ENCODE measurements at places on chromosomes 7 and 10. TPM values are rescaled to one million over a fixed set of nuclear protein-coding genes. Genes with fewer than 3 reads are reported as not detected.

Gene TRPV5
- 0.15 TPM for total RNA-seq

Gene H2BK1
- not detected for total RNA-seq

Gene AKR1B15
- total RNA-seq: not detected

Gene ANKRD2
- not detected for total RNA-seq

Gene SAMD9L
- total RNA-seq: not detected

Gene TMEM213
- not detected for total RNA-seq

- DNase-seq: no peak
These were observed 44.0 kb downstream of the CCDC7 start for GRCh38 chr10:32489901-32490300.

DNA sequence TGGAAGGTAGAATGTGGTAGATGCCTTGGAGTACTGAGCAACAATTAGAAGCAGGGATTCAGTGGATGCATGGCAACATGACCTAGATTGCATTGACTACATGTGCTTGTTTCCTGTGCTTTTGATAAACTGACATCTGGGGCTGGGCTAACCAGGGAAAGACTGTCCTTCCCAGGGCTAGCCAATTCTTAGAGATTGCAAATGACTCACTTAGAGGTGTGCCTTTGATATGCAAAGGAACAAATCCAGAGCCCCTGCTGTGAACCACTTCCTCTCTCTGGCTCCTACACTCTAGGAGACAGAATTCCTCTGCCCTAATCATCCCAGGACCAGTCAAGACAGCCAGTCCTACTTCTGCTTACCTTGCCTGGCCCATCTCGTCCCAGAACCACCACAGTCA, 651.5 kb downstream of the LRMDA start:
- no peak for DNase-seq

DNA sequence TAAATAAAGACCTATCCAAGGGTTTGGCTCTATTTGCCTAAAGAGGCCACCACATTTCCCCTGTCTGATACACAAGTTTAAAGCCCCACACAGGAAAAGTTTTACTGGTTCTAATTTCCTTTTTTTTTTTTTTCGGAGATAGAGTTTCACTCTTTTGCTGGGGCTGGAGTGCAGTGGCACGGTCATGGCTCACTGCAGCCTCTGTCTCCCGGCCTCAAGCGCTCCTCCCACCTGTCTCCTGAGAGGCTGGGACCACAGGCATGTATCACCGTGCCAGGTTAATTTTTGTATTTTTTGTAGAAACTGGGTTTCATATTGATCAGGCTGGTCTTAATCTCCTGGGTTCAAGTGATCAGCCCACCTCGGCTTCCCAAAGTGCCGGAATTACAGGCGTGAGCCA, 53.3 kb upstream of the ASAH2 start:
- DNase-seq: no peak

DNA sequence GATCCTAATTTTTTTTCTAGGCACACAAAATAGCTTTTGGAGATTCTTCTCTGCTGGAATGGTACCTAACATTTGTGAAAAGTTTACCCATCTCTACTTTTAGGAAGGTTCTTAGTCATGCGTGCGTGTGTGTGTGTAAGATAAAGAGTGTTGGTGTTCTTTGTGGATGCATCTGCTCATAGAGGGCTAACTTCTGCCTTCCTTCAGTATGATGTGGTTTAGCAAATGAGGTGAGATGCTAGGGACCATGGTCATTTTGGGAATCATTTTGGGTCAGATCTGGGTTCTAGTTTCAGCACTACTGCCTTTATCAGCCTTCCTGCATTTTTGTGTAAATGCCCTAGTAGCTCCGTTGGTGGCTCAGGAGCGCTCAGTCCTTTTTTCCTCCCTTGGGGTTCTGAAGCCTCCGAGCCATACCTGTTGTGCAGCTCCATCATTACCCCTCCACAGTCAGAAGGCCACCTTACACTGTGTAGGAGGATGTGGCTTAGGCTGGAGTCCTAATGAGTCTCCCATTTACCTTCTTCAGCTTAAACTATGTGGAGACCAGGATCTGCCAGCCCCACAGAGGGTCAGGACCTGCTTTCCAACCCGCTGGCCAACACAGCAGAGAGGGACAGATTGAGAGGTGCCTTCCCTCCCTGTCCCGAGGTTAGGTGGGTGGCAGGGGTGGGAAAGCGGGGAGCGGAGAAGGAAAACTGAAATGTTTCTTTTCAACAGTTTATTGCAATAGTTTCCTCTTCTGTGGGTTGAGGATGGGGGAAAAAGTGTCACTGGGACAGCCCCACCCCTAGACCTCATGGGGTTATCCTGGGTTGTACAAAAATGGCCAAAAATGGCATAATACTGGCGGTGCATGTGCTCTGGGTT, 31.2 kb downstream of the TSPAN14 start:
- no peak for DNase-seq

DNA sequence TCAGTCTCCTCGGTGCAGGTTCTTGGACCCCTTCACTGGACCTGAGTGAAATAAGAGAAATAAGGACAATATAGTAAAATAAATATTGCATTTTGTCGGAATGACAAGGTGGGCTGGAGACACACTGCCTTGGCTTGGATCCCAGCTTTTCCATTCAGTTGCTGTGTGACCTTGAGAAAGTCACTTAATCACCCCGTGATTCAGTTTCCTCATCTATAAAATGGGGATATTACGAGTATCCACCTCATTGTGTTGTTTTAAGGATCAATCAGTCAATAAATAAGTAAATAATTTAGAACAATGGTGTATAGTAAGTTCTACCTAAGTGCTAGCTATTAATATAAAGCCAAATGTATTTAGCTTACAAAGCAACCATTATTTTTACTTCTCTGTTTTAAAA, 29.1 kb downstream of the HK1 start:
- no peak for DNase-seq

DNA sequence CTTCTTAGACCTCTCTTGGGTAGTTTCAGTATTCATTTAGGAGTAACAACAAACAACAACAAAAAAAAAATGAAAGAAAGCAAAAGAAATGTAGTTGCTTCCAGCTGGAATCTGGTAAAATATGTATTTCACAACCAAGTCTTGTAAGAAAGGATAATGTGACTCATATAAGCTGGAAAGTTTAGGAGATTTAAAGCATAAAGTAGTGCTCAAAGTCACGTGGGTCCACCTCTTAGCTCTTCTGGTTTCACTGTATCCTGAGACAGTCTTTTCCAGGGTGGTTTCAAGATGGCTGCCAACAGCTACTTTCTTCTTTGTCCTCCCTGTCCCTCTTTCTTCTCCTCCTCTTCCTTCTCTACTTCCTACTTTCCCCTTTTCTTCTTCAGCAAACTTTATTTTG, 69.5 kb upstream of the CDK13 start:
- DNase-seq: no peak

DNA sequence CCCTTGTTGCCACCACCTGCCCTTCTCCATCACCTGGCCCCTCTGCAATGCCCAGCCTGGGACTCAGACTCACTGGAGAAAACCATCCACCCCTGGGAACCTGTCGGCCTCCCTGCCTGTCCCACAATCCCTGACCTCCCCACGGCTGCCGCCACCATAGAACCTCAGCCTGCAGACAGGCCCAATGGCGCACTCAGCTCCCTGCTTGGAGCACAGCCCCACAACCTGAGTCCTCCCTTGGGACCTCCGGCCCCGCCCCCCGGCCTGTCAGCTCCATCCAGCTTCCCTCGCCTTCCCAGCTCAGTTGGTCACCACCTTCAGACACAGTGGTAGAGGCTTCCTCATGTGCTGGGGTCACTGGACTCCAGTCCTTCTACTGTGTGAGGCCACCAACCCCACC, 41.1 kb downstream of the PARP12 start:
- DNase-seq: no peak

- peak; percentile 36 for DNase-seq
These were observed 816 bp downstream of the DMTF1 start for GRCh38 chr7:87152897-87153641.

DNA sequence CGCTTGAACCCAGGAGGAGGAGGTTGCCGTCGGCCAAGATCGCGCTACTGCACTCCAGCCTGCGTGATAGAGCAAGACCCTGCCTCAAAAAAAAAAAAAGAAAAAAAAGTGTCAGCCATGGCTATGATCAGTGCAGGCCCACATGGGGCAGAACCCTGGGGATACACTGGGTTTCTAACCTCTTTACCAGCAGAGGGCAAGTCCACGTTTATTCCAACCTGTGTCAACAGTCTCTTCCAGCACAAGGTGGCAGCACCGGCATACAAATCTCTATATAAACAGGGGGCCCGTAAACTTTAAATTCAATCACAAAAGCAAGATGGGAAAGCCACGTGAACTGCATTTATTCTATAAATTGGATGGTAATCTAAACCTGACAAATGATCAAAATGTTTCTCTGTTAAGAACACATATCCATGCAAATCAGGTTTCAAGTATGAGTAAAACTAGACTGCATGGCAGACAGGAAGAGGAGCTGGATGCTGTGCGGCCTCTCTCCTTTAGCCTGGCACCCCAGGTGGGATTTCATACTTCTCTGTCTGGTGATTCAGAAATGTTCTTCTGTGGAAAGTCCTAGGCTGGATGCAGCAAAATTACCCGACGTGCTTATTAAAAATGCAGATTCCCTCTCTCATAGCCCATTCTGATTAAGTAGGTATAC, 60.0 kb upstream of the STEAP1B start:
- DNase-seq: peak; percentile 69

DNA sequence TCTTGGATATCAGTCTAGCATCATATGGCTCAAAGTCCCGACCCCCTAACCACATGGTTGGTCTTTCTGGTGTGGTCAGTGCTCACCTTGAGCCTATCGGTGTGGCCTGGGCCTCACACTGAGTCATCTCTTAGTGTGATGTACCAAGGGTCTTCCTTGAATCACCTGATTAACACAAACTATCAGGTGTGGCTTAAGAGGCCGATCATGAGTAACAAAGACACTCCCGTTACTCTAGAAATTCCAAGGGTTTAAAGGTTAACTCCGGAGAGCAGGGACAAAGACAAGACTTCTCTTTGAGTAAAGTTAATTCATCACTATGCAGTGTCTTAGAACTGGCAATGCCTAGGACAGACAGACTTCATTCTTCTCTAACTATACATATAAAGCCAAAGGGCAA, 52.3 kb upstream of the ARMC3 start:
- DNase-seq: no peak
